ENCODE measurements at places on chromosomes 7 and 10.

DNA sequence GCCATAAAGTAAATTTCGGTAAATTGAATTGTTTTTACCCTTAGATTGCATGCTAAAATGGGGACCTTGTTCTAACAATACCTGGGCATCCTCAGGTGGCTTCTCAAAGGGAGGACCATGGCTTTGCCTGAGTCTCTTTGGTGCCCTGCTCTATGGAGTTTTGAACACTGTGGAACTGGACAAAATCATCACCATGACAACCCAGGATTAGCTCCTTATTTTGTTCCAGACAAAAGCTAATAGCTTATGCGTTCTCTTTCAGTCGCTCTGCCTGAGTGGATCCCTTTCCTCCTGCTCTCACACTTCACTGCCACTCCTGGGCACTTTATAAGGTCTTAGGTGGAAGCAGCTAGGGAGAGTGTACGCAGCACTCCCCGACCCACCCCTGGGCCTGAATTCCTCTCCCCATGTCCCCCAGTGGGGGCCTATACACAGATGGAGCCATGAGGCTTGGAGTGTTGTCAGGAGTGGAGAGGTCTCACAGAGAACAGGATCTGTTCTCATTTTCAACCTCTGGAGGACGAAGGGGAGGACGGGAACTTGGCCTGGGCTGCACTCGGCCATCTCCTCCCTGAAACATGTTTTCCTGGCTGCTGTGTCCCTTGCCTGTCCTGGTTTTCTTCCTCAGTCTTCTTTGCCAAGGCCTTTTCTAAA is 19.0 kb downstream of the ADCYAP1R1 start:
- DNase-seq = no peak

- DNase-seq = no peak
These were observed 12.4 kb downstream of the WDFY4 start for GRCh38 chr10:48697091-48697490.

DNA sequence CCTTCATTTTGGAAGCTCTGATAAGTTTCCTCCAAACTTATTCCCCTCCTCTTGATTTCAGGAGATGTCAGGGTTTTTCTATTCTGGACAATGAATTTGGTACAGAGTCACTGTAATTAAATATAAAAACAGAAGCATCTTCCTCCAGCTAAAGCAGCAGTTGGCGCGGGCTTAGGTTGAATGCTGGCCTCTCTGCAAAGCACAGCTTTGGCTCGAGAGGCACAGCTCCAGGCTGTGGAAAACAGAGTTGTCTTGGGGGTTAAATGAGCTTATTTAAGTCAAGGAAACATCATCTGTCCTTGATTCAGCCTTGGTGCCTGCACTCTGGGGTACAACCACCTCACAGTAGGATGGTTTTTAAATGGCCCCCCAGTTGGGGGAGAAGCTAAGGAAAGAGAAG is 35.0 kb upstream of the PDCD4 start:
- no peak for DNase-seq

- DNase-seq = peak; percentile 49
These were observed 16.4 kb upstream of the PARP12 start for GRCh38 chr7:140079121-140079536.

DNA sequence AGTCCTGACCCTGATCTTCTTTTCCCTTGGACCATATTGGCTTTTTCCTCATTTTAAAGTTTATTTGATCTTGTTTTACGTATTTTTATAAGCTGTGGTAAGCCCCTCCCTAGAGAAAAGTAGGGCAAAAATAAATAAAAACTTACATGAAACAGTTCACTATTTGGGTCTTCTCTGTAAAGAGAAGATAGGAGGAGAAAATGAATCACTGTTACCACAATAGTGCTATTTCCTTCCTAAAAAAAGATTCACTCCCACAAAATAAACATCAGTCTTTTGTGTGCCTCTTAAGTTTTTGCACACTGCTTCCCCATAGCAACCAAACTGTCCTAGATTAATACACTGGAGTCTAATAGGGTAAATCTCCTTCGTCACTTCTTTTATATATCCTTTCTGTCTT is 1.4 kb upstream of the SVIL start:
- no peak for DNase-seq

- DNase-seq = no peak
These were observed 700 bp downstream of the MTPN start for GRCh38 chr7:135976312-135977006.

GRCh38 chr10:3924344-3924743 is 139.3 kb upstream of the KLF6 start:
- peak; percentile 91 for DNase-seq

DNA sequence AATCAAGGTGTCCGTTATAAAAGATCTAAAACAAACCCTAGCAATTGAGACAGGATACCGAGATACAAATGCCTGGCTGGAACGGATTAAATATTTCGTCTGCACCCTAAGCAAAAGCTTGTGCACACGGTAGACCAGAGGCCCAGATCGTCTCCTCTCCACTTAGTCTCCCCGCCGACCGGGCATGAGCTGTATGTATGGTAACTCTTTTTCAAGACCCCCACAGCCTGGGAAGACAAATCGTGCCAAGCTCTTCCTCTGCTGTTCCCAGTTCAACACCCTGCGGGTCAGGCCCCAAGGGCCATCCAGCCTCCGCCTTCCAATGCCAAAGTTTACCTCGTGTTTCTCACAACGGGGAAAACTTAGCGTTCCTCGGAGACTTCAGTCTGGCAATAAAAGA is 285.7 kb upstream of the GALNT17 start:
- no peak for DNase-seq

- no peak for DNase-seq
These were observed 6.1 kb downstream of the KCNH2 start for GRCh38 chr7:150972023-150972468.

Data from skeletal muscle cell (primary cell).